ENCODE measurements at places on chromosomes 13 and 19.

GRCh38 chr13:113390874-113391497 is 27.1 kb upstream of the GRTP1 start:
- DNase-seq = no peak

GRCh38 chr13:31274390-31274789 is 74.6 kb downstream of the B3GLCT start:
- DNase-seq = no peak

DNA sequence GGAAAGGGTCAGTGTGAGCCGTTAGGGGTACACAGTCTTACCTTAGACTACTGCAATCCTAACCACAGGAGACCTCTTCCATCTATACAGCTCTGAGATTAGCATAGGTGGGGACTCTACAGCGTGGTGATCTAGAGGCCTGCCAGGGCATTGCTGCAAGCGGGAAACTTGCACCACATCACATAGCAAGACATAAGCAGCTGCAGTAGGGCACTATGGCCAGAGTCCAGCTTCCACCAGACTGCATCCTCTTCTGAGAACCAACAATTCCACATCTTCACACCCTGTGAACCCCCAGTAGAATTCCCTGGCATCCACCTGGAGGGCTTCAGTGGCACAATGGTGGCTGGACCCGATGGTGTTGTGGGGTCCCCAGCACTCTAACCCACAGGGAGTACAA is 1564.3 kb upstream of the PRR20A start:
- no peak for DNase-seq

DNA sequence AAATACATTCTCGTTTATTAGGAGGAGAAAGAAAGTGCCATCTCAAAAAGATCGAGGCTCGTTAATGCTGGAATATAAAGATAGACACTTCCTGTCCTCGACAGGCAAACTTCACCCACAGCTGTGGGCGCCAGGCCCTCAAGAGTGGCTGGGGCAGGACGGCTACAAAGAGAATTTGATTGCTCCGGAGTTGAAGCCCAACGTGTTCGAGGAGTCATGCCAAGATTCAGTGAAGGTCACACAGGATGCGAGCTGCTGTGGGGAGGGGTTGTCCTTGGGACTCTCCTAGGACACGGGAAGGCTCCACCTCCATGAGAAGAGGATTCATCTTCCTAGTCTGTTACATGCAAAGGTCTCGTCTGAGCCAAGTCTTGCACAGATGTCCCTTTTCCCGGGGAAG is 16.3 kb upstream of the PTPRS start:
- no peak for DNase-seq

- peak; percentile 35 for DNase-seq
Measured at GRCh38 chr13:22061371-22061805, 390.5 kb downstream of the FGF9 start.

DNA sequence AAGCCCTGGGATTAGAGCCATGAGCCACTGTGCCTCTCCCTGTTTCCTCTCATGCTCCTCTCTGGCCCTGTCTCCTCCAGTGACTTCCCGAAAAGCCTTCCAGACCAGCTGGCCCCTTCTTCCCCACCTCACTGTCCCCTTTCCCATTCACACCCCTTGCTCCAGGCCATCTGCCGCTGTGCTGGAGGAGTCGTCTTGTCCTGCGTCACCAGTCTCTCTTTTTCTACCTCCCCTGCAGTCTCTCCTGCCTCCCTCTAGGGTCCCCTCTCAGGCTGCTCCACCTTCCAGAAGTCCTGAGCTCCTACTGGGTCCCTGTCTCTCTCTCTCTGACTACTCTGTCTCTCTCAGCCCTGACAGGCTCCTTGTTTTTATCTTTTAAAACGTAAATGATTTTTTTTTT is 5.3 kb upstream of the FFAR1 start:
- DNase-seq = no peak

GRCh38 chr19:45779231-45780145 is 2.8 kb downstream of the DMPK start:
- DNase-seq = peak; percentile 90

- DNase-seq = peak; percentile 21
Measured at GRCh38 chr13:19601749-19602725, 31.4 kb upstream of the MPHOSPH8 start.

DNA sequence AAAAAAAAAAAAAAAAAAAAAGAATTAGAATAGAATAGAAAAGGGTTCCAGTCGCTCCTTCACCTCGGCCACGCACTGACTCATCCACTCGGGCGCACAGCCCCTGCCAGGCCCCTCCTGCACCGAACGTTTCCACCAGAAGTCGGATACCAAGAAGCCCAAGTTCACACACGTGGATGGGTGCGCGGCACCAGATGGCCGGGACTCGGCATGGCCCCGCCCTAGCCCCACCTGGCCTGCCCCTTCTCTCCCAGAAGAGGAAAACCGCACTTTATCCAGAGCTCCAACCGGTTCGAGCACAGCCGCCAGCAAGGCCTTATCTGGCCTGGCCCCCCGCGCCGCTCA is 5.9 kb downstream of the PRR36 start:
- no peak for DNase-seq

GRCh38 chr19:27654266-27654990 is 1558.5 kb downstream of the UQCRFS1 start:
- DNase-seq = no peak

- DNase-seq = no peak
Measured at GRCh38 chr19:46451352-46451751, 20.0 kb downstream of the PNMA8A start.

DNA sequence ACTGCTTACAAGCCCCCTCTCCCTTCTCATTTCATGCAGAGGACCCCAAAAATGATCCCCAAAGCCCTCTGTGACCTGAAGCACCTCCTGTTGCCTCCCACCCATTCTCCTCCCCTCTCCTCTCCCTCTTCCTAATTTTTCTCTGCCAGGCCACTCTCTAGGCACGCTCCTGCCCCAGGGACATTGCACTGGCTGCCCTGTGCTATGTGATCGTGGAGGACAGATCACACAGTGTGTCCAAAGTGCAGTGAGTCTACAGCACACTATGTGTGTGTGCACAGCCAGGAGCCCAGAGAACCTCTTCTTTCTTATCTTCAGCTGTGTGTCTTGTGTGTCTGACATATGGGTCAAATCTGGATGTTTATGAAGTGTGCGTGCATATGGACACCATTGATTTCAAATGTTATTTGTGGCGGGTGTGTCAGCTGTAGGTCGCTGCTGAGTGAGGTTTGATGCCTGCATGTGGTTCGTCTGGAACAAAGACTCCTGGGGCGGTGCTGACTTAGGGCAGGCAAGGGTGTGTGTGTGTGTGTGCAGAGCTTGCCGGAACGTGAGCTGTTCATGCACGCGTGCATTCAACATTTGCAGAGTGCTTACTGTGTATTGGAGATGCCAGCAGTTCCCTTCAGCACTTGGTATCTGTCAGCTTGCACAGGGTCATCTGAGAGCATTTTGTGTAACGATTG is 2.1 kb upstream of the KLHL26 start:
- no peak for DNase-seq

- peak; percentile 56 for DNase-seq
Measured at GRCh38 chr19:46990991-46991676, 28.5 kb upstream of the NPAS1 start.

DNA sequence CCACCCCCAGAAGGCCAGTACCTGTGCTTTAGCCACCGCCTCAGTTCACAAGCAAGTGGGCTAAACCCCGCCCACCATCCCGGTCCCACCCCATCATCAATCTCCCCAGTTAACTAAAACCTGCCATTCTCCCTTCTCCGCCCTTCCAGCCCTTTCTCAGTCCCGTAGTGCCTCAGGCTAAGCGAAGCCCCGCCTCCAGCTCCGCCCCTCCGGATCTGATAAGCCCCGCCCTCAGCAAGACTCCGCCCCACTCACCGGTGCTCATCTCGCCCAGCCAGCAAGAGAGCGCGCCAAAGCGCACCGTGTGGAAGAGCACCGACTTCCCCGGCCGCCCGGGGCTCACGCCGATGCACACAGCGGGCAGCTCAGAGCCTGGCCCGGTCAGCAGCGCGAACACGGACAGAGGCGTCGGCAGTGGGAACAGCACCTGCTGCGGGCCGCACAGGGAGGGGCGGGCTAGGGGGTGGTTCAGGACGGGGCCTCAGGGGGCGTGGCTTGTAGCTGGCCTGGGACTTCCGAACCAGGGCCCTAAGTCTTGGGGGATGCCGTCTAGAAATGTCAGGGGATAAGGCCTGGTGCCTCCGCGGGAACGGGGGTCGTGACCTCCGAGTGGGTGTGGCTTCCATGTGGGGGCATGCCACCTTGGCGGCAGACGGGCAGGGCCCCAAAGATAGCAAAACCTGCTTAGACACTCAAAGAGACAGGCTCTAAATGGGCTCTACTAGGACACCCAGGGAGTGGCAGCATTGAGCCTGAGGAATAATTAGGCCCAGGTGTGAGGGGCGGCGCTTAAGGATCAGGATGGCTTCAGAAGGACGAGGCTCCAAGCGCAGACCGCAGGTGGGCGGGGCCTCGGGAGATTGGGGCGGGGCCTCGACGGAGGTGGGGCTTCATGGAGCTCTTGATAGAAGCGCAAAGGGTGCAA is 21.4 kb downstream of the MAP4K1 start:
- DNase-seq = peak; percentile 42

DNA sequence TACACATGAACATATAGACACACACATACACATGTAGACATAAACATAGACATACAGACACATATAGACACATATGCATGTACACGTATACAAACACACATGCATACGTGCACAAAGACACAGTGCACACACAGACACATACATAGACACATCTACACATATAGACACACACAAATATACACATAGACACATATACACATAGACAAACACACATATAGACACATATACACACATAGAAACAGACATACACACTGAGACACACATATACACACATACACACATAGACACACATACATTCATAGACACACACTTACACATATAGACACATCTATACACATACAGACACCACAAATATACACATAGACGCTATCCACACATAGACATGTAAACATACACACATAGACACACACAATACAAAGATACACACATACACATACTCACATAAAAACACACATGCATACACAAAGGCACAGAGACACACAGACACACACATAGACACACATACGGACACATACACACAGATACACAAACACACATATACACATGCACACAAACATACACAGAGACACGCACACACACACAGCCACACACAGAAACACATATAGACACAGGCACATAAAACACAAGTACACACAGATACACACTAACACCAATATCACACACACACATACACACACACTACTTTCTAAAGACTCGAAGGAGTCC is 254.0 kb downstream of the TSHZ3 start:
- DNase-seq = no peak

DNA sequence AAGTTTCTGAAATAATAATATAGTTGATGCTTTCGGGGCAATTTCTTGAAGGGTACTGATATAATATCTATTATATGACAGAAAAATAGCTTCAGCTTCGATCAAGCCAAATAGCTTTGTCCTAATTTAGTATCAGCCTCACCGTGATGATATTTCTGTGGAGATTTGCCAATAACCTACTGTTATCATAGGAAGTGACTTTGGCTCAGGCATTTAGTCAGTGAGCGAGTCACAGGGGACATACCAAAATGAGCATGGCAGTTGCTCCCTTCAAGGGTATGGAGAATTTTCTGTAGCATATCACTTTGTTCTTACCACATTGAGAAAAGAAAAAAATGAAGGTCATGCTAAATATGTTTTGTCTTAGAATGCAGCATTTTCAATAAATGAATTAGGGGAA is 767.6 kb upstream of the SLITRK1 start:
- DNase-seq = no peak

GRCh38 chr13:66154976-66155375 is 1075.2 kb downstream of the PCDH9 start:
- DNase-seq = no peak

DNA sequence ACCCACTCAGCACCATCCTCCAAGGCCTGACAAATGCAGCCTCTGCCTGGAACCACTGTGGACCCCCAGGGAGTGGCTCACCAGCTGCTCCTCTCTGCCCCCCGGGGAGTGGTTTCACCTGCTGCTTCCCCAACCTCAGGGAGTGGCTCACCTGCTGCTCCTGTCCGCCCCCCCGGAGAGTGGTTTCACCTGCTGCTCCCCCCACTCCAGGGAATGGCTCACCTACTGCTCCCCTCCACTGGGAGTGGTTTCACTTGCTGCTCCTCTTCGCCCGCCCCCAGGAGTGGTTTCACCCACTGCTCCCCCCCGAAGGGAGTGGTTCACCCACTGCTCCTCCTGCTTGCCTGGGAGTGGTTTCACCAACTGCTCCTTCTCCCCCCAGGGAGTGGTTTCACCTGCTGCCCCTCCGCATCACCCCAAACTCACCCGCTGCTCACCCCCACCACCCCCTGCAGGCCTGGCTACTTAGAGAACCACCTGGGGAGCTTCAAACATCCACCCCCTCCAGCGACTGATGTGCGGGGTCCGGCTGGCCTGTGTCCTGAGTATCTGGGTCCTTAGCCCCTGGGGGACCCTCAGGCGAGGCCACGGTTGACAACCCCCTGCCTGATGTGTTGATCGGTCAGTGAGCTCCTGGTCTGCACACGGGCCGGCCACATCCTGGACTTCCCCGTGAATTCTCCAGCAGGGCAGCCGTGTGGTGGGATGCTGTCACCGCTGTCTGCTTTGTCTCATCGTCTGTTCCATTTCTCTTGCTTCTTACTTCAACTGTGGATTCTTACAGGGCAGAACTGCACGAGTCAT is 14.6 kb upstream of the TMEM255B start:
- DNase-seq = no peak

DNA sequence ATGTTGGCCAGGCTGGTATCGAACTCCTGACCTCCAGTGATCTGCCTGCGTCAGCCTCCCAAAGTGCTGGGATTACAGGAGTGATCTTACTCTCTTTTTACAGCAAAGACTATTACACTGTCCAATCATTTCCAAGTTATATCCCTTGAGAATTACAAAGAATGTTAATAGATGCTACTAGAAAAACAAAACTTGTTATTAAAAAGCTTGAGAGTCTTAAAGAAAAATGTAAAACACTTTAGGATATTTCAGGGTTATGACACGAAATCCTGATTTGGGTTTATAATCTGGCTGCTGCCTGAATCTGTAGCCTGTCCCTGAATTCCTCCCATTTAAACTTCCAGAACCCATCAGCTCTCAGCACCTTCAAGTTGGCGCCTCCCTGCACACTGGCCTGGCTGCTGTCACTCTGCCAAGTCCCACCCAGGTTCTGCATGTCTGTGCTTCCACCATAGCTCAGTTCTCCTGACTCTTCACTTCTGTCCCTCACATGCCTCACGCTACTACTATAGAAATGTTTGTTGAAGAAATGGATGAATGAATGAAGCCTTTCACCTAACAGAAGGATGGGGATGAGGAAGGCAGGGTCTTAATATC is 55.8 kb upstream of the RFXAP start:
- DNase-seq = no peak

GRCh38 chr19:53977991-53978731 is 13.3 kb upstream of the CACNG6 start:
- peak; percentile 17 for DNase-seq

DNA sequence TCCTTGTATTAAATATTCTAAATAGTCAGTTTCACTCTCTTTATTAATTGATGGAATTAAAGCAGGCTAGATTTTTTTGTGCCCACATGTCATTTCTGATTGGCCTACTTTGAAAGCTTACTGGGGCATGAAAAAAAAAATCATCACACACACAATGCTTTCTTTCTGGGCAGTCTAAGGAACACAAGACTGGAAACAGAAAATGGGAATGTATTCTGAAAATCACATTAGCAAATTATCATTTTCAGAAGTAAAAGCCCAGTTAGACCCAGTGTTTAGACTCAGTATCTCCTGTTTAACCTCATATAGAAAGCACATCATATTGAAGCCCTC is 339.4 kb downstream of the SPRY2 start:
- DNase-seq = no peak
